ENCODE measurements at places on chromosomes 3 and 15. TPM values are rescaled to one million over a fixed set of nuclear protein-coding genes. Genes with fewer than 3 reads are reported as not detected.

- no peak for DNase-seq
These were observed 118.5 kb upstream of the SAMMSON start for GRCh38 chr3:69881051-69881450.

GRCh38 chr3:130948929-130949328, 55.0 kb downstream of the ATP2C1 start:
- no peak for DNase-seq

The LHFPL4 gene
- total RNA-seq, result not detected

- DNase-seq, result no peak
These were observed 22.5 kb upstream of the PLXND1 start for GRCh38 chr3:129629011-129629410.
